ENCODE measurements at places on chromosomes 4 and X.

- no peak for DNase-seq
Observed at GRCh38 chr4:3317656-3318211, 24.9 kb downstream of the RGS12 start.

GRCh38 chr4:78186597-78187543 lies 129.7 kb downstream of the FRAS1 start:
- DNase-seq = no peak

DNA sequence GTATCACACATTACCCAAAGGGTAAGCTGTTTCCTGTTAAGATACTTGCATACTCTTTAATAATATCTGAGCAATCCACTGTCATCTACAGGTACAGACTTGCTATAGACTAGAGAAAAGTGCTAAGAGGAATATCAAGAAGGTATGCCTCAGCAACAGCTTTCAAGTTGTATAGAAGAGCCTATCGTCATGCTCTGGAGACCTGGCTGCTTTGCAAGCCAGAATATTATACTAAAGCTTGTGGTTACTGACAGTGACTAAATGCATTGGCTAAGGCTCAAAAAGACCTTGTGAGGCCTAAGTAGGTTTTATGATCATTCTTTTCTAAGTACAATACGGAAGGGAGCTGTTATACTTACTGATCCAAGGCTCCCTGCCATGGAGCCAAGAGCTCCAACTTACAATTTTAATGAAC lies 11.3 kb downstream of the LAMP2 start:
- peak; percentile 94 for DNase-seq

DNA sequence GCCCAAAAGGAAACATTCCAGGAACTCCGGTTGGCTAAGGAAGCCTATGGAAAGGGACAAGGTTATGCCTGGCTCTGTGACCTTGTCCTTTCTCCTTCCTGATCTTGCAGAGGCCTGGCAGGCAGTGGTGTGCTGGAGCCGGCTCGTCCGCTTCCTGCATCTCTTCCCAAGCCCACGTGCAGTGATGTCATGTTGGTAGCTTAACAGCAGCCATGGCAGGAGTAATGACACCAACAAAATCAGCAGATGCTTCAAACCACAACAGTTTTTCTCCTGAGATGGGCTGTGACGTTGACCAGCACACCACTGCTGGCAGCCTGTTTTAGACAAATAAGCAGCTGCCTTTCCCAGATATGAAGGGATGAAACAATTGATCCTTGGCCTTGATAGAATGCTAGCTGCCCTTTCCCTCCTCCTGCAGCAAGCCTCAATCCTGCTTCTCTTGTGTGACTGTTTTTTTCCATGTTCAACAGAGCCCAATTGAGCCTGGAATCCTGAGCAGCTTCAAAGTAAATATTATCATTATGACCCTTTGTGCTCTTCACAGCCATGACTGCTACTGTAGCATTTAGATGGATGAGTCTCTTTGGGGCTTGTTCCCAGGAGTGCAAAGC lies 23.4 kb downstream of the SEPTIN6 start:
- no peak for DNase-seq

- DNase-seq = peak; percentile 80
Observed at GRCh38 chrX:115584696-115585095, 23.7 kb downstream of the PLS3 start.
